ENCODE measurements at places on chromosomes 11 and 22.

DNA sequence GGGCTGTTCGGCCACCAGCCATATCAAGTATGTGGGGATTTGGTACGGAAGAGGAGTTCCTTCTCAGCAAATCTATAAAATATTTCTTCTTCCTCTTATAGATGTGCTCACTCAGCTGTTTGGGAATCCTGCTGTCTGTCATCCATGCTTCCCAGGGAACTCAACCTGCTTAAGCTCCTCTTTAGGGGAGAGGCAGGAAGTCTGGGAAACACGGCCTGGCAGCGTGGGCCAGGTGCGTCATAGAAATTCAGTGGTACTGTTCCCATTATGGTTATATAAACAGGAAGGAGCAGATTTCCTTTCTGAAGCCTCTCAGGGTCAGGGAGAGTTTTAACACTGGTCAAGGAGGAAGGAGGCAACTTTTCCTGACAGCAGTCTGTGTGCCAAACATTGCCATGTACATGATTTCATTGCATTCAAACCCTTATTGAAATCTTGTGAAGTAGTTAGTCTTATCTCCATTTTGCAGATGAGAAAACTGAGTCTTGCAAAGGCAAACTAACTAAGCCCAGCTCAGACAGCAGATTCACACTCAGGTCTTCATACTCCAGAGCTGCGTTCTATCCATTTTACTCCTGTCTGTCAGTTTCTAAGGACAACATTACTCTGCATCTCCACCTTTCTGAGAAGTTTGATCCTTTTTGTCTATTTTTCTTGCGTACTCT is 35.4 kb upstream of the AMOTL1 start:
- DNase-seq: no peak

DNA sequence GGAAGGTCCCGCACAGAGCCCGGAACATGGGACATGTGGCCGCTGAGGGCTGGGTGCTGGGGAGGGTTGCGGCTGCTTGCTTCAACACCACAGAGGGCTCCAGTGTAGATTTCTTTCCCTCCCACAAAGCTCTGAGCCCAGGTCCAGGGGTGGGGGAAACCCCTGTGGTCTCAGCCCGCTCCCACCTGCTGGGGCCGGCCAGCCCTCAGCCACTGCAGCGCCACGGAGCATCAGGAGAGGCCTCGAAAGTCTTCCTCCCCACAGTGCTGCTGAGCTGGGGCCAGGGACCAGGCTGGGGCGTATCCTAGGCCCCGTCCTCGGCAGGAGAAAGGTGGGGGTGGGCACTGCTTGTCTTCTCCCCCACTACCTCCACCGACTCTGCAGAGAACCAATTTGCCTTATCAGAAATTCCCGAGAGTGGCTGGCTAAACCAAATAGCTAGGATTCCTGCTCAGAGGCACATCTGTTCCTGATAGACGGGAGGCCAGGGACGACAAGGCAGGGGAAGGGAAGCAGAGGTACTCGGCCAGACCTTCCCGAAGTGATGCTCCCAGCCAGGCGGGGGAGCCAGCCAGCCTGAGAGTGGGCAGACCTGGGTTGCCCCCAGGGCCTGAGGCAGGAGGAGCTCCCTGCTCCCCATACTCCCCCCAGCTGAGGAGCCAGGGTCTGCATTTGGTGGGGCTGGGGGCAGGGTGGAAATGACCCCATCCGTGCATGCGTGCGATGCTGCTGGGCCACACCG is 18.7 kb downstream of the IGF2 start:
- no peak for DNase-seq

DNA sequence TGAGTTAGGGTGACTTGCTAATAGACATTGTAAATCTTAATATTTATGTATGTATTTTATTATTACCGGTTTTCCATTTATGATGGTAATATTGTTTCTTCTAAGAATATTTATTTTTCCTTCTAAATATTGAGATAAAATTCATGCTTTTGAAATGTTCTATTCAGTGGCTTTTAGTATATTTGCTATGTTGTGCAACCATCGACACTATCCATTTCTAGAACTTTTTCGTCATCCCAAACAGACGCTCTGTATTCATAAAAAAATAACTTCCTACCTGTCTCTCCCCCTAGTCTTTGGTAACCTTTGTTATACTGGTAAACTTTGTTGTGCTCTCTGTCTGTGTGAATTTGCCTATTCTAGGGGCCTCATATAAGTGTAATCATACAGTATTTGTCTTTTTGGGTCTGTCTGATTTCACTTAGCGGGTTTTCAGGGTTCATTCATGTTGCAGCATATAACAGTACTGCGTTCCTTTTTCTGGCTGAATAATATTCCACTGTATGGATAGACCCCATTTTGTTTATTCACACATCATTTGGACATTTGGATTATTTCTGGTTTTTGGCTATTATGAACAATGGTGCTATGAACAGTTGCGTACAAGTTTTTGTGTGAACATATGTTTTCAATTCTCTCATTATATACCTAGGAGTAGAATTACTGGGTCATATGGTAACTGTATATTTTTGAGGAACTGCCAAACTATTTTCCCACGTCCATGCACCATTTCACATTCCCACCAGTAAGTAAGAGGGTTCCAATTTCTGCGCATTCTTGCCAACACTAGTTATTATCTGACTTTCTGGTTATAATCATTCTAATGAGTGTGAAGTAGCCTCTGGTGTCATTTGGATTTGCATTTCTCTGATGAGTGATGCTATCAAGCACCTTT is 15.9 kb downstream of the NEAT1 start:
- no peak for DNase-seq

DNA sequence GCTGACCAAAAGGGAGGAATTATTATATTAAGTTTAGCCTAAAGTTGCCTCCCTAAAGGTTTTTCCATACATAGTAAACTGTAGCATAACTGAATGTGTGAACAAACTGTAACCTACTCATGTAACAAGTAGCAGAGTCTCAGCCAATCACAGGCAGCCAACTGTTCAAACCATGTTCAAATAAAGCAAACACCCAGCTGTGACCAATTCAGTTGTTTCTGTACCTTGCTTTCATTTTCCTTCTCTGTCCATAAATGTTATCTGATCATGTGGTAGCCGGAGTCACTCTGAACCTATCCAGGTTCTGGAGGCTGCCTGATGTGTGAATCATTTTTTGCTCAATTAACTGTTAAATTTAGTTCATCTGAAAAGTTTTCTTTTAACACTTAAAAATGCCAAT is 373.5 kb downstream of the GUCY1A2 start:
- DNase-seq: no peak

GRCh38 chr22:35561796-35562526 is 21.3 kb downstream of the RASD2 start:
- DNase-seq: no peak

- DNase-seq: no peak
Observed at GRCh38 chr11:83118814-83119213, 38.1 kb upstream of the PCF11 start.

GRCh38 chr11:127059286-127059685 is 58.7 kb upstream of the KIRREL3 start:
- no peak for DNase-seq

GRCh38 chr11:85939099-85940015 is 84.2 kb downstream of the CCDC83 start:
- DNase-seq: no peak

DNA sequence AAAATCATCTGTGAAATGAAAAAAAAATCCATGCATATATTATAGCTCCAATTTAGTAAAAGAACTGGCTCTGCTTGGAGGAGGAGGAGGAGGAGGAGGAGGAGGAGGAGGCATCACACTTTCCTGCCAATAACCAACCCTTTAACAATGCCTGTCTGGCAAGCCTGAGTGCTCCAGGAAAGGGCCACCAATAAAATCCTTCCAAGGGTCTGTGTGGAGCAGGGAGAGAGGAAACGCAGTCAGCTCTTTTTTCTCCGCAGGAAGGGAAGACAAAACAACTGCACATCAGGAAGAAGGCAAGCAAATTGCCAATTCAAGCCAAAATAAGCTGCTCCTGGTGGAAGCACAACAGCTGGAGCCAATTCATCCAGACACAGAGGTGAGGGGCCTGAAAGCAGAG is 139.0 kb downstream of the KCNC1 start:
- no peak for DNase-seq

DNA sequence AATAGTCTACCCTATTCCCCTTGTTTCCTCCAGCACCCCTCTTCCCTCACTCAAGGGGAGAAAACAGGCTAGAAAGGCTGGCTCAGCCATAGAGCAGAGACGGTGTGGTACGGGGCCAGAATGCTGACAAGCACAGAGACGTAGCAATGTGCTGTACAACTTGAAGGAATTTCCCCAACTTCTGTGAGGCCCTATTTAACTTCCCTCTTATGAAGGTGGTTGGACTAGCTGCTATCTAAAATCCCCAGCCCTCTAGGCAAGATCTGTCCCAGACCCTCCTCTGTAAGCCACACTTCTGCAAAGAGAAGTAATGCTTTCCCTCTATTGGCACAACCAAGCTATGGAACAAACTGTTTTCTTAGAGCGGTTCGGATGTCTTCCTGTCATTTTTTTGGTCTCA is 37.8 kb downstream of the PLEKHA7 start:
- no peak for DNase-seq

DNA sequence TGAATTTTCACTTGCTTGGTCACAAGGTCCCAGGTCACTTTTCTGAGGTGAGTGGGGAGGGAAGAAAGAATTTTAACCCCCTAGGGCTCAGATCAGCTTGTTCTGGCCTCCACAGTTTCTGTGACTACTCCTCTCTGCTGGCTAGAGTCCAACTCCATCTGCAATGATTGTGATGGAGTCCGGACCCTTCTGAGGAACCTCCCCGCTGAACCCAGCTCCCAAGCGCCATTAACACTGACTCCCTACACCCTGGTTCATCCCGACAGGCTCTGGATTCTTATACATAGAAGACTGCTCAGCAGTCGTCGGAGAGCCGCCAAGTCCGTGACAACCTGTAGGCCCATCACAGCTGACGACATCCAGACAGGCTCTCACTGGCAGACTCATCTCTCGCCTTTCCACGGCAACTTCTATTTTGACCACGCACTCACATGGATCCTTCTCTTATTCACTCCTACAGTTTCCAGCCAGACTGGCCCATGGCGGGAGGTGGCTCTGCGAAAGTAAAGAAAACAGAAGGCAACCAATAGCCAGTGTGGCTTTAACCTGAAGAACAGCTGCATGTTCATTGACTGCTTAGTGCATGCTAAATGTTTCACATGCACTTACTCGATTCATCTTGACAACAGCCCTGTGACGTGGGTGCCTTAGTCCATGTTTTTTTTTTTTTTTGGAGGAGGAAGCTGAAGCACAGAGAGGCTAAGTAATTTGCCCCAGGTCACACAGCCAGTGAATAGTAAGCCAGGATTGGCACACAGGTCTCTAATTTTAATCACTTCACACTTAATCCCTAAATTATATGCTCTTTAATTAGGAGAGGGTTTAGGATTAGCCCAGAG is 68.0 kb upstream of the PRDM11 start:
- DNase-seq: no peak

DNA sequence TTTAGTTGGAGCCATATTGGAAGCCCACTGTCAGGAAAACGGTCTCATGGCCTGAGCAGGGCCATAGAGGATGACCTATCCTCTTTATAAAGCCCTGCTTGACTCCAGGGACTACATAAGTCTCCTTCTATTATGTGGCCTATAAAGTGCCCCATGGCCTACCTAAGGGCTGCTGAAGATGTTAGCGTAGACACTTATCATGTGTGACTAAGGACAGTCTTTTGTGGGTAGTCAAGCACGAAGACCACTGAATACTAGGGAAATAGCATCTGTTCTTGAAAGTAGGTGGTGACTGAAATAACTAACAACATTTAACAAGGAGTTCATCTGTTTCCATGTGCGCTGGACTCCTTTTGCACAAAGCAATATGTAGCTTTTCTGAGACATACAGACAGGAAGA is 117.1 kb downstream of the SWAP70 start:
- DNase-seq: no peak

GRCh38 chr11:114276077-114276476 is 20.1 kb upstream of the NNMT start:
- no peak for DNase-seq

DNA sequence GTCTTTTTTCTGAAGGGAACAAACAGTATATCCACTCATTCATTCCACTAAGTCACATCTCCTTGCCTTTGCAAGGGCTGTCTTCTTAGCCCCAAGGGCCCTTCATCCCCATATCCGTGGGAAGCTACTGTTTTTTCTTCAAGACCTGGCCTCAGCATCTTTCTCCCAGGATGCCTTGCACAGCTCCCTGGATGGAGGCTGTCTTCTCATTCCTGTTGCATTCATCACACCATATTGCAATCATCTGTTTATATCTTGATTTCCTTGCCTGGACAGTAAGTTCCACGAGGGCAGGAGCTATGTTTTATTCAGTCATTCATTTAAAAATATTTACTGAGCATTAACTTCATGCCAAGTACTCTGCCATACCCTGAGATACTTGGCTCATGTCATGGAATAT is 29.3 kb upstream of the NECTIN1 start:
- DNase-seq: no peak

- DNase-seq: no peak
Observed at GRCh38 chr11:47533690-47534151, 19.2 kb downstream of the CELF1 start.

Measured in D721Med (cell line).